ENCODE measurements at places on chromosomes 5 and 9.

DNA sequence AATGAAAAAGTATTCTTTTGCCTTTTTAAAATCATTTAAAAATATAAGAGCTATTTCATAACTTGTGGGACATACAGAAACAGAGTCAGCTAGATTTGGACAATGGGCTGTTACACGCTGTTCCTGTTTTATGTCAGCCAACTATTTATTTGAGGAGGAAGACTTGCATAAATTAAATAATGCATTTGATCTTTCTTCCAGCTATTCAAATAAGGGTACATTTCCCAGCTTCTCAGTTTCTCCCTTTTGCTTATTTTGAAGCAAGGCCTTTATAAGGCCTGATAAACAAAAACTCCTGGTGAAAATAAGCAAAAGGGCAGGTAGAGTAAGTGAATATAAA, 6.5 kb downstream of the STOM start:
- no peak for DNase-seq

GRCh38 chr5:133123297-133123696, 71.5 kb downstream of the HSPA4 start:
- no peak for DNase-seq

DNA sequence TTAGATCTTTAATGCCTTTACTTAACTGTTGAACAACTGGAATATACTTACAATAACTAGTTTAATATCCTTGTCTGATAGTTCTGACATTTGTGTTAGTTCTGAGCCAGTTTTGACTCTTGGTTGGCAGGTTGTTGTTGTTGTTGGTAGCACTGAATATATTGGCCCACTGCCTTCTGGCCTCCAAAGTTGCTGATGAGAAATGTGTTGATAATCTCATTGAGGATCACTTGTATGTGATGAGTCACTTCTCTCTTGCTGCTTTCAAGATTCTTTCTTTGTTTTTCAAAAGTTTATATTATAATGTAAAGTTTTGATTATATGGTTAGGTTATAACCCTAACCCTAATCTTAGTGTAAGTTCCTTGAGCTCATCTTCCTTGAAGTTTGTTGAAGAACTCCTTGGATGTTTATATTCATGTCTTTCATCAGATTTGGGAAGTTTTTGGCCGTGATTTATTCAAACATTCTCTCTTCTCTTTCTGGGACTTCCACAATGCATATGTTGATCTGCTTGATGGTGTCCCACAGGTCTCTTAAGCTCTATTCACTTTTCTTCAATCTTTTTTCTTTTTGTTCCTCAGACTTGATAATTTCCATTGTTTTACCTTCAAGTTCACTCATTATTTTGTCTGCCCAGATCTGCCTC, 149.7 kb downstream of the FGF18 start:
- no peak for DNase-seq

DNA sequence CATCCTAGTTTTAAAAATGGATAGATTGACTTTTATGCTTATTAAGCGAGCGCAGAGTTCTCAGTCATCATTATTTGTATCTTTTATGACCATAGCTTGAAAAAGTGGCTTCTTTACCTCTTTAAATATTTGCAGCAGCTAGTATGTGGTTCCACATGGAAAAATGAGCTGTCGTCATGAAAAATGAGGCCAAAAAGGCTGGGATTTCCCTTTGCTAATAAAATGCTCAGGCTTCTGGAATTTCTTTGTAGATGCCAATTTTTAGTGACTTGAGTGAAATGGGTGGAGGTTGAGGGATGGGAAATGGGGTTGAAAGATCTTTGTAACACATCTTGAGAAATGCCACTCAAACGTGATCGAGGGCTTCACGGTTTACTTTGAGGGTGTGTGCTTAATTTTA, 35.2 kb downstream of the RAI14 start:
- no peak for DNase-seq

DNA sequence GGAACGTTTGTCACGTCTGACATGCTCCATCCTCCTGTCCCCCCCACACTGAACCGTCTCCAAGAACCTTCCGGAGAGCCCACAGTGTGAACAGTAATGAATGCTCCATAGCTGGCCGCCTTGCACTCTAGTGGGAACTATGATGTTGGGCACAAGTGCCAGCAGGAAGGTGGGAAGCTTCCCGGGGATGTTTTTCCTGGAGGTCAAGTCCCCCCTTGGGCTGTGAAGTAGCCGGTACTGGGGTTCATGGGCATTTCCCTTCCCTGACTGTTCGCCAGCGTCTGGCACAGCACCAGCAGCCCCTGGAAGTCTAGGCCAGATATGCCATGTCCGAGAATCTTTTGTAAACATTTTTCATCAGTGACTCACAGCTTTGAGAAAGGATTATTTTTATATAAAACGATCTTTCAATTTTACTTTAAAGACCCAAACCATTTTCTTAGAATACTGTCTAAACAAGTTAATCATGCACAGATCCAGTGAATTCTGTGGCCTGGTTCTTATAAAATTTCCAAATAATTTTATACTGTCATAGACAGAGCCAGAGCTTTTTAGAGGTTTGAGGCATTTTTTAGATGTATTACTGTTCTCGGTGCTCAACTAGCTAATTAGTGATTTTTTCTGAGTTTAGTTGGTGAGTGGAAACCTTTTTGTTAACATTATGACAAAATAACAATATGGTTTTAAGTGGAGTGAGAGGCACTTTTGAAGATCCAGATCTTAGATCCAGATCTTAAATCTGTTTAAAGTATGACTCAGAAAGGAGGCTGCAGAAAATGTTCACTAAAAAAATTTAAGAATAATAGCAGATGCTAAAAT, 11.6 kb downstream of the ABL1 start:
- no peak for DNase-seq

DNA sequence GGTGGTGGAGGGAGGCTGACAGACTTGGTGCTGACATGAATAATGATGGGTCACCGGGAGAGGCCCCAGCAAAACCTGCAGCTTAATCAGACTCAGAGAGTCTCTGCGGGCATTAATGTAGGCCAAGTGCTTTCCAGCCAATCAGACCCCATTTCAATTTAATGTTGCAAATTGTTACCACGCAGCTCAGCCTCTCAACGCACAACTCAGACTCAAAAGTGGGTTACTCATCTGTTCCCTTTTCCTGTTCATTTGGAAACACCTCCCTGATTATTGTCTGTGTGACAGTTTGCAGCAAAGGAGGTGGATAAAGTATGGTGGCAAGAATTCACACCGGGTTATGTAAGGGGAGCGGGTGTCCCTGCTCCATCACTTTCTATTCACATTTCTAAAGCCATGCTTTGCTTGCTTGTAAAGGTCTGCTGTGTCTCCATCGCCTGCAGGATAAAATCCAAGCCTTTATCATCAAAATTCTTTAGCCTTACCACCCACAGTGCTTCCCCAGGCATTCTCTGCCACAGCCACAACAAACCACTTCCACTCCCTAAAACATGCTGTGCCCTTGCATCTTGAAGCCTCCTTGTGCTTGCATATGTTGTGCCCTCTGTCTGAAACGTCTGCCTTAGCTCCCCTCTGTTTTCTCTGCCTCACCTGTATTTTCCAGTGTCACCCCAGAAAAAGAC, 156.5 kb downstream of the ASTN2 start:
- no peak for DNase-seq

GRCh38 chr5:153959134-153959957, 79.4 kb downstream of the FAM114A2 start:
- DNase-seq: no peak

DNA sequence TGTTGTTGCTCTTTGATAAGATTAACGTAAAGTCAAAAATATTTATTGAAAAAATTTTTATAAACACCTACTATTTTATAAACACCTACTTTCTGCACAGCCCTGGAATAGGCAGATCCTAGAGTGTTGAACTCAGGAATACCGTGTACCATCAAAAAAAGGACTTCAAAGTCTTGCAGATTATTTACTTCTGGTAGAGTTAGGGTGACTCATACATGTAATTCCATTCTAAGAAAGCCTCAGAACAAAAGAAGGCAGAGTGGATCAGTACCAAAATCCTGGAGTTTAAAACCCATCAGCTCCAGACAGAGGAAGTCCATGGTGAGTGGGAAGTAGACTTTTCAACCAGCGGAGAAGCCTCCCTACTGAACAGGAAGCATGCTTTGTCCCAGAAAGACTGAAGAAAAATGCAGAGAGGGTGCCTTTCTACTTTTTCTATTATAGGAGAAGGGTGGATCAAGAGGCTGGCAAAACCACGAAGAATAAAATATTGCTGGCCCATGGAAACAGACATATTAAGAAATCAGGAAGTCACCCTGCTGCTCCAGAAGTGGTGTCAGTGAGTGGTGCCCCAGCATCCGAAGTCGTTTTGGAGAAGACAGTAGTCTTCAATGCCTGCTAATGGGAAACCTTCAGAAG, 45.1 kb upstream of the DAB2 start:
- DNase-seq: no peak

DNA sequence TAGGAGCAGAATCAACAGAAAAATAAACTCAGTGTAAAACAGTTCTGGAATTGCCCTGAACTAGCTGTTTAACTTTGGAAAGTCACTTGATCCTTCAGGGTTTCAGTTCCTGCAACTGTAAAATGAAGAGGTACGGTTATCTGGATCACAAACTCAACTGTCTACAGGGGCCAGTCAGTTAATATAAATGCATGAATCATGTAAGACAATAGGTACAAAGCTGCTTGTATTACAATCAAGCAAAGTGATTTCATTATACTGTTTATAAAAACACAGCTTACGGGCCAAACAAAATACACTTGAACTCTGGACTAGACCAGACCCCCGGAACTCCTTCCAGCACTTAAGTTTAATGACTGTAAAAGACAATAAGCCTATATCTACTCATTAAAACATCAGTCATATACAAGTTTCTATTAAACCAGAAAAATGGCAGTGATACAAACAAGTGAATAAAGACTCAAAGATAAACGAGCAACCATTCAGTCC, 73.0 kb downstream of the MRPS27 start:
- DNase-seq: peak; percentile 61

DNA sequence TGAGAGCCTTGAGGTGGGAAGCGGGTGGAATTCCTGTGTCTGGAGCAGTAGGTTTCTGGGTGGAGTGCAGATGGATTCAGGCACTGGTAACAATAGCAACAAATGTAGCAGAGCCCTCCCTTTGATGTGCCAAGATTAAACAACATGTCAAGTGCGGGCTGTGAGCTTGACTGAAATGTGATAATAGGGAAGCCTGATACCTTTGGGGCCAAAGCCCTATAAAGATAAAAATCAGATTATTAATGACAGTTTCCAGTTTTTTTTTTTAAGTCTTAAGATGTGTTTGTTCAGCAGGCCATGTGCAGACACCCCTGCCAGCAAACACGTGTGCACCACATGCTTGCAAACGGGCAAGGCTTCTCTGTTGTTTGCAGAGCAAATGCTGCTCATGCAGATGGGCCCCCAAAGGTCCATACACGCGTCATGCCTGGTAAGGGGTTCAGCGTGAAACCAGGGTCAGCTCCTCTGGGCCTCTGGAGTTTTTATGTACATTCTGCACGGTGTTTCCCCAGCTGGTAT, 193.2 kb downstream of the GADD45G start:
- peak; percentile 72 for DNase-seq

DNA sequence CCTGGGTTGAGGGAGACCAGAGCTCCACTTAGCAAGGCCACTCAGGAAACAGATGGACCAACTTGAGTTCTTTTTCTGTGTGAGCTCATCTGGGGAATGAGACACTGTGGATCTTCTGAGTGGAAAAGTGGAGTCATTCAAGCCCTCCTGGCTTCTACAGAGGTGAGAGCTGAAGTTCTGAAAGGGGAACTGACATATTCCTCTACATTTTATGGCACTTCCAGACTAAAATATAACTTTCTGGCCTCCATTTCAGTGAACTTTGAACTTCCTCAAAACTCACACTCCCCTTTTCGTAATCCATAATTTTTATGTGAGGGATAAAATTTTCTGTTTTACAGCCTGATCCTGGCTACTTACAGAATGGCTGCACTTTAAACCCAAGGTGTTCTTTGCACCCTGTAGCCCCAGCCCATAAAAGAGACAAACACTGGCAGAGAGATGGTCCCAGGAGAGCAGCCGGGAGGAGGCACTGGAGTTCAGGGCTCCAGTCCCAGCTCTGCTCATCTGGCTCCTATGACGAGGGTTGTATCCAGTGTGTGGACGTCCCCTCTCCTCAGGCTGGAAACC, 10.8 kb downstream of the SPAAR start:
- no peak for DNase-seq

DNA sequence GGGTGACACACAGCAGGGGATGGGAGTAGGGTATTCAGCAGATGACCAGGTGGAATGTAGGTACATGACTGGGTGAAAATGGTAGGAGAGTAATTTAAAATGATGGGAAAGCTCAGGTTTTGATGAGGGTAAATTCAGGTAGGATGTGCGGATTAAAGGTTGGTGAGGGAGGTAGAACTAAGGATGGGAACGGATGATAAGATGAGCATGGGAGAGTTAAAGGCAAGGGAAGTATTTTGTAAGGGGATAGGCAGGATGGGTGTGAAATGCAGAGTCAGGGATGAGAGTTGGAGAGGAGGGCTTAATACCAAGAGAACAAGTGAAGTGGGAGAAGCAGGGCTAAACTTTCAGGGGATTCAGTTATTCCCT, 1.5 kb downstream of the TLN1 start:
- no peak for DNase-seq

Data from LNCaP clone FGC (cell line).